ENCODE measurements at places on chromosomes 3 and 15.

DNA sequence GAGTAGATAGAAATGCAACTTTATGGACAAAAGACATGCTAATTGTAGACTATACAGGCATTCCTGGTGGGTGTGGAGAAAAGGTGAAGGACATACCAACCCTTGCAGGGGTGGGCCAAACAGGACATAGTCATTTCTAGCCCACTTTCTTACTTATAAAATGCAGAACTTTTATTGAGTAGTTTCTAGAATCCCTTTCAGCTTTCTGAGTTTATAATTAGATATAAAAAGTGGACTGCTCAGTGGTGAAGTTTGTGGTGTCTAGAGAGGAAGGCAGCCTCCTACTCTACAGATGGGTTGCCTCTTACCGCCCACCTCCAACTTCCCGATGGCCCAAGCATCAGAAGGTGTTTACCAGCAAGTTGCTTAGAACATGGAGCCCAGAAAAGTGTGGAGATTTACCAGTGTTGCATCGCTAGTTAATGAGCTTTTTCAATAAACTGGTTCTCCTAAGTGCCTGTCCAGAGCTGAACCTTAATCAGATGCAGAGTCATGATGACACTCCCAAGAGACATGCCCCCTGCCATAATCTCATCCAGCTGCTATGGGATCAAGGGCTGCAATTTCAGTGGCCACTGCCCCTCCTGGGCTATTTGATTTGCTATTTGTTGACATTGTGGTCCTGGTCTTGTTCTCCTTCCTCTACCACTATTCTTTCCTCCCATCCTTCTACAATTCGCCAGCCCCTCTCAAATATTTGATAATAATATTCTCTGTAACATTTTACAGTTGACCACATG is 77.5 kb upstream of the STRIT1 start:
- DNase-seq = no peak

- peak; percentile 50 for DNase-seq
Measured at GRCh38 chr3:149506540-149506939, 32.0 kb downstream of the TM4SF4 start.

- peak; percentile 68 for DNase-seq
Measured at GRCh38 chr15:48896869-48897814, 19.2 kb downstream of the EID1 start.

GRCh38 chr3:102207151-102207571 is 227.7 kb upstream of the ZPLD1 start:
- no peak for DNase-seq

Measured in ELR (cell line).